ENCODE measurements at places on chromosomes 2 and 18.

- no peak for DNase-seq
Observed at GRCh38 chr18:71583252-71583651, 960.9 kb downstream of the CBLN2 start.

DNA sequence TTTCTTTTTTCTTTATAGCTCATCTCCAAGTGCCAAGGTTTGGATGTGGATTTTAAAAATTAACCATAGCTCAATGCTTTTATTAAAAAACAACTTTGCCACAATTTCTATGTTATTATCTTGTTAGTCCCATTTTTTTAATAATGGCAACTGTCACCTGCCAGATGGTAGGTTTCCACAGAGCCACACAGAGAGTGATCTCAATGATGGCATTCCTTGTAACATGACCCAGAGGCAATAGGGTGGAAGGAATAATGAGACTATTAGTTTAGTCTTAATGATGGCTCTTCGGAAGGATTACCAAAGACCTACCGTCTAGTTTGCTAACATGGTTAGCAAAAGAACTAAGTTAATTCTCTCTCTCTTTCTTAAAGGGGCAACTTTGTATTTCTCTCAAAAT, 64.0 kb downstream of the REL start:
- no peak for DNase-seq

DNA sequence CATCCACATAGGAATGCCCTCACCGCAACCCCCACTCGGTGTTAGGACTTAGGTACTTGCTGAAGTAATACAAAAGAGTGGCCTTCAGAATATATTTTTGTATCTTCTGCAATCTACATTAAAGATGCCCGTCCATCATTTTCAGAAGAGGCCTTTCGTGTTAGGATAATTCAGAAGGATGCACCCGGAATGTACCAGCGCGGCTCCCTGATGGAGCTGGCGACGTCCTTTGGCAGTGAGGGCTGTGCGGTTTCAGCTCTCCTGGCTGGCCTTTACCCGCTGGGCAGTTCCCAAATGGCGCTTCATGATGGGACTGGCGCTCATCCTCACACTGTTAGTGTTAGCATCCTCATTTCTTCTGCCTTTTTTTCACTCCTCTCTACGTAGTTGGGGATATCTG, 15.3 kb downstream of the TWIST2 start:
- no peak for DNase-seq

DNA sequence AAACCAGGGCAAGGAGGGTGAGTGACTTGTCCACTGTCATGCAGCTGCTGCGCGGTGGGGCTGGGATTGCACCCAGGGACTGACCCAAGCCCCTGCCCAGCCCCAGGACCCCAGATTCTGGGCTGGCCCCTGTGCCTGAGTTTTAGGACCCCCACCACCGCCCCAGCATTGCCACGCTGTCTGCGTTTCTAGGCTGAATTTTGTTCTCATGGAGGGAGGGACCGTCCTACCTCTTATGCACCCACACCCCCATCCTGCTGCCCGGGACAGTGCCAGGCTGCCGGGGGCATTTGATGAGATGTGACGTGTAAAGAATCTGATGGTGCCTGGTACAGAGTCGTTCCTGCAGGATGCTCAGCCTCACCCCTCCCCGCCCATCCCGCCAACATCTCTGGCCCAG, 111.0 kb upstream of the ODC1 start:
- DNase-seq = no peak

GRCh38 chr18:51153659-51154371, 43.7 kb downstream of the MEX3C start:
- DNase-seq = no peak

GRCh38 chr2:157438863-157439823, 4.7 kb downstream of the CYTIP start:
- DNase-seq = no peak

DNA sequence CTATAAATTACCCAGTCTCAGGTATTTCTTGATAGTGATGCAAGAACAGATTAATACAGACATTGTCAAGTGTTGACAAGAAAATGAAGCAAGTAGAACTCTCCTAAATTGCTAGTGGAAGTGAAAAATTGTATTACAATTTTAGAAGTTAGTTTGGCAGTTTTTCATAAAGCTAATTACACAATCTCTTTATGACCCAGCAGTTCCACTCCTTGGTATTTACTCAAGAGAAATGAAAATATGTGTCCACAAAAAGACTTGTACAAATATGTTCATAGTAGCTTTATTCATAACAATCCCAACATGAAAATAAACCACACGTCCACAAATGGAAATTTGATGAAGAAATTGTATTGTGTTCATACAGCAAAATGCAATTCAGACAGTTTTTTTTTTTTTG, 49.4 kb downstream of the PDE1A start:
- DNase-seq = no peak

DNA sequence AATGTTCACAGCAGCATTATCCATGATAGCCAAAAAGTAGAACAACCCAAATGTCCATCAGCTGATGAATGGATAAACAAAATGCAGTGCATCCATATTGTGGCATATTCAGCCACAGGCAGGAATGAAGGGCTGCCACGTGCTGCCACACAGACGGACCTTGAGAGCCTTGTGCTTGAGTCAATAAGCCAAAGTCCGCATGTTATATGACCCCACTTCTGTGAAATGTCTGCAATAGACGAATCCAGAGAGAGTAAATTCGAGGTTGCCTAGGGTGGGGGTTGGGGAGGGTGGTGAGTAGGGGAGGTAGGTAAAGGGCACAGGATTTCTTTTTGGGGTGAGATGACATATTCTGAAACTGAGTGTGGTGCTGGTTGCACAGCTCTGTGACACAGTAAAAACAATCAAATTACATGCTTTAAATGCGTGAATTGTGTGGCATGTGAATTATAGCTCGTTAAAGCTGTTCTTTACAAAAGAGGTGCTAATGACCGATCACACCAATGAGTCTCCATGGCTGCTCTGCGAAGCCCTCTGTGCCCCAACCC, 38.9 kb upstream of the LDLRAD4 start:
- no peak for DNase-seq

- DNase-seq = no peak
Observed at GRCh38 chr18:48719388-48719787, 180.6 kb downstream of the CTIF start.

DNA sequence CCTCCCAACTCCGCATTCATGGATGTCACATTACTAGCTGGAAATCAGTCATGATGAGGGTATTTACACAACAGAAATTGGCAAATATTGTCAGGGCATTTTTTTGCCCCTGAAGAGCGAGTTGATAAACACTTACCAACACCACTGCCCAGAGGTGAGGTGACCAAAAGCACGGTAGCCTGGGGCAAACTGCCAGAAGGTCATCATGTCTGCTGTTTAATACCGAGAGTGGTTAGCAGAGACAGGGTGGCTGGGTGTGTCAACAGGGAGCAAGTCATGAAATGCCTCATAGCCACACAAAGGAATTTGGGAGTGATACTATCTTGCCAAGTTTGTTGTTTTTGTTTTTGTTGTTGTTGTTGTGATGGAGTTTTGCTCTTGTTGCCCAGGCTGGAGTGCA, 37.0 kb upstream of the EPC2 start:
- no peak for DNase-seq

GRCh38 chr2:45406621-45407020, 204.4 kb downstream of the SRBD1 start:
- no peak for DNase-seq

- no peak for DNase-seq
Observed at GRCh38 chr18:13407484-13407883, 188.9 kb downstream of the LDLRAD4 start.

GRCh38 chr18:22999212-22999611, 66.1 kb downstream of the RBBP8 start:
- no peak for DNase-seq

DNA sequence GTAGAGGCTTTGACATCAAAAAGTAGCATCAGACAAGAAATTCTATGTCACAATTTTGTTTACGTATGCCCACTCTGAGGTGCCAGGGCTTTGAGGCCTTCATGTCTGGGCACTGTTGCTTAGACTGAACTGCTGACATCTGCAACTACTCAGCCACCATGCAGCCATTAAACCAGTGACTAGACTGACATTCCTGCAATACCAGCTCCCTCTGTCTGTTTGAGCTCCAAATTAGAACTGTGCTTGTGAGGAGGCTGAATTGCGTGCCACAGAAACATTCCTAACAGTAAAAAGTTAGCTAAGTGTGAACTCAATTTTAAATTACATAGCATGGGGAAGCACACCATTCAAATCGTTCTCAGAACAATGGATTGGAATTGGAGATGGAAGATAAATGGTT, 163.2 kb downstream of the INSIG2 start:
- DNase-seq = no peak

DNA sequence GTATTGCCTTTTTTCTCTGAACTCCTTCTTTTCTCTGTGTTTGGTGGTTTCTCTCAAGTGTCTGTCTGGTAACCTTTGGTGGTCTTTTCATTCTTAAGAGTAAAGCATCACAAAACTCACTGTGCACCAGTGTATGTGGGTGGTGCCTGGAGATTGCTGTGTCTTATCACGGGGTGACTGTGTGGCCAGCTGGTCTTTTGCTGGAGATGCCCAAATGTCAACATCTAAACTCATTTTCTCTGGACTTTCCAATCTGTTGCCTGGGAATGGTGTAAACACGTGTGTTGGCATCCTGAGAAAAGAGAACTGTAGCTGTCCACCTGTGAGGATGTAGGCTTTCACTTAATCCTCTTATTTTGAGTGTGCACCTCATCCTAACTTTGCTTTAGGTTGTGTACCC, 323.2 kb downstream of the AGPS start:
- no peak for DNase-seq

- no peak for DNase-seq
Observed at GRCh38 chr2:97698530-97698929, 14.8 kb upstream of the ZAP70 start.

DNA sequence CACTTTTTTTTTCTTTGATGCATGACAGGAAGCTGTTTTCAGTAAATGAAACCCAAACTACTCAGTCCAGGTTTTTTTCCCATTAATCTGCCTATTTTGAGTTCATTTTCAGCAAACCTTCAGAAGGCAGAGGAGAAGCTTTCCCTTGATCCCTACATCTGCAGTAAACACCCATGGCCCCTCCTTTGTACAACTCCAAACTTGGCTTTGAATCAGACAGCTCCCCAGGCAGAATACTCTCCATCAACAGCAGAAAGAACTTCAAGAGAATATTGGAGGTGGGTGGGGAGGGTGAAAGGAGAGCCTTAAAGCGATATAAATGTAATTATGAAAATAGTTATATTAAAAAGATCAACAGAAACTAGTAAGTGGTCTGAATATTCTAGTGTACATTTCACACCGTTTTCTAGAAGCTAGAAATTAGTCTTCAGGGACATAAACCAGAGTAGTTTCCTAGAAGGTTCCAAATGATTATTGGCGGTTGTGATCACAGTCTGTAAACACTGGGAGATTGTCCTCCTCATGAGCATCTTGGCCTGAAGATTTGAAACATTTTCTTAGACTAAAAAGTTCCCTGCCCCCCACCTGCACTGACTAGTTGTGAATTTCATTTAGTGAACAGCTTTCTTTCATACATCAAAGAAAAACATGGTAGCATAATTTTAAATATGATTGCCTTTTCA, 75.1 kb upstream of the STK39 start:
- no peak for DNase-seq

- DNase-seq = no peak
Observed at GRCh38 chr18:3482258-3482657, 32.3 kb downstream of the TGIF1 start.

GRCh38 chr2:6031200-6031867, 339.1 kb downstream of the SOX11 start:
- DNase-seq = no peak

DNA sequence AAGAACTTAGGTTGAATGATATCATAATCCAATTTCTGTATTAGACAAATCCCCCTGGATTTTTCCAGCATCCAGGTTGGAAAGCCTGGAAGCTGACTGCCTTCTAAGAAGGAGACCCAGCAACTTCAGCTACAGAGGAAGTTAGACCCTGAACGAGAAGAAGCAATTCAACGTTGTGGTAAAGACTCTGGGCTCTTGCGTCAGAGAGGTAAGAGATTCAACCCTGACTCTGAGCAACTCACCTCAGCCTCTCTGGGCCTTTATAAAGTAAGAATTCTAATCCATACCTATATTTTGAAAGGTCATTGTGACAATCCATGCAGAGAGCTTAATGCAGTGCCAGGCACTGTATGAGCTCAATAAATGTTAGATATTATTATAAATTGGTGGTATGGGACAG, 9.7 kb downstream of the E2F6 start:
- DNase-seq = no peak

GRCh38 chr2:106075048-106075447, 119.1 kb downstream of the UXS1 start:
- DNase-seq = no peak

DNA sequence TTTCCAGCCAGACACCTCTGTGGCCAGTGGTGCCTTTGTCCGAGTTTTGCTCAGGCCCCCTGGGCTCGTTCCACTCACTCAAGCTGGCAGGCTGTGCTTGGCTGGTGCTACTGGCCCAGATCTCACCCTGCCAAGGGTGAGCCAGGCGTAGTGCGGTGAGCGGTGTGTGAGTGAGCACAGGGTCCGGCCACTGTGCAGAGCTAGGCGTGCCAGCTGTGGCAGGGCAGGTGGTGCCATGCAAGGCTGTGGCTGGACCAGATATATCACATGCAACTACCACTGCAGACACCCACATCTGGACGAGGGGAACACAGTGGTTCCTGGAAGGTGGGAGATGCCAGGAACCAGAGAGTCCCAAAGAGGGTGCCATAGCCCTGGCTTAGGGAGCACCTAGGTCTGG, 70.1 kb downstream of the SRBD1 start:
- no peak for DNase-seq

DNA sequence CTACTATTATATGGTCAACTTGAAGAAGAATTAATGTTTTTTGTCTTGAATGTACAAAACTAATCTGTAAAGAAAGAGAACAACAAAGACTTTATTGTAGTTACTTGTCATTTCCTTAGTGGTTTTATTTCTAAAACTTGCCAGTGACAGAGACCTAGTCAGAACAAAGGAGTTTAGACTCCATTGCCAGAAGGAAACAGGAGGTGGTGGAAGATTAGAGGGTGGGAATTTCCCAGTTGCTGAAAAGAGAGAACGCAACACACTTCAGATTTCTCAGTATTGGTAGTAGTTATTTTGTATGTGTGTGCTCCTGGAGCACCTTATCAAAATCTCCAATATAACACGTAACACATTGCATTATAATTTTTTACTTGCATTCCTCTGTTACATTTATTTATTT, 81.4 kb downstream of the CDCA7 start:
- no peak for DNase-seq
